ENCODE measurements at places on chromosomes 1 and 21.

GRCh38 chr1:29643281-29643680 lies 407.0 kb downstream of the PTPRU start:
- DNase-seq: no peak

GRCh38 chr1:29511436-29511835 lies 275.1 kb downstream of the PTPRU start:
- DNase-seq: no peak

GRCh38 chr21:36028127-36029069 lies 31.9 kb downstream of the SETD4 start:
- DNase-seq: peak; percentile 73

- no peak for DNase-seq
These were observed 9.0 kb downstream of the COL18A1 start for GRCh38 chr21:45413922-45414321.

DNA sequence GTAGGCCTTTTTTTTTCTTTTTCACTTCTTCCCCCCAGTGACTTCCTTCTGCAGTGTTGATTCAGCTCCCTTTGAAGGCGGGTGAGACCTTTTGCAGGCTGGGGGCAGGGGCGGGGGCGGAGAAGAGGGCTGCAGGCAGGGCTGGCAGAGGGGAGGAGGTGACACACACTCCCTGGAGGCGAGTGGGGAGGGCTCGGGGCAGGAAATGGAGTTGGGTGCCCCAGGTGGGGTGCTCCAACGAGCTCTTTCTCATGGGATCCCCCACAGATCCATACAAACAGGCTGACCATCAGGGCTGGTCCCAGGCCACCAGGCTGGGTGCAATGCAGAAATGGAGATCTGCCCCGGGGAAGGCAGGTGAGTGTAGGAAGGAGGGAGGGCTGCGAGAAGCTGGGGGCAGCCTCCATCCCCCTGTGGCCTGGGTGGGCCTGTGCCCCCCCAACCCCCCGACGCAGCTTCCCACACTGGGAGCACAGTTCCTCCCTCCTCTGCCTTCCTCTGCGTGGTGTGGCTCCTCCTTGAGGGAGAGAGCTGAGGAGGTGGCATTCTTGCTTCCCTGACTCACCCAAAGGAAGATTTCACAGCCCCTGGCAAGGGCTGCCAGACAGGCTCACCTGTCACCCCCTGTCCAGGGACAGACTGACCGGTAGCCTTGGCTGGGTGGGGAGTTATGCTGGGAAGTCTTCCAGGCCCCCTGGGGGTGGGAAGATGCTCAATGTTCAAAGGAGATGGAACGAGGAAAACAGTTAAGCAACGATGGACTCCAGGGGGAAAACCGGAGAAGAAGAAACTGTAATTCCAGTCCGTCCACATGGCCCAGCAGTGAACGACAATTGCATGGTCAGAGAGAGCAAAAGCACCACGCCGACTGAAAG lies 7.1 kb upstream of the ITGB2 start:
- peak; percentile 85 for DNase-seq

GRCh38 chr1:60149251-60149650 lies 75.7 kb upstream of the C1orf87 start:
- no peak for DNase-seq

GRCh38 chr21:39060485-39061083 lies 122.7 kb downstream of the PSMG1 start:
- DNase-seq: no peak

DNA sequence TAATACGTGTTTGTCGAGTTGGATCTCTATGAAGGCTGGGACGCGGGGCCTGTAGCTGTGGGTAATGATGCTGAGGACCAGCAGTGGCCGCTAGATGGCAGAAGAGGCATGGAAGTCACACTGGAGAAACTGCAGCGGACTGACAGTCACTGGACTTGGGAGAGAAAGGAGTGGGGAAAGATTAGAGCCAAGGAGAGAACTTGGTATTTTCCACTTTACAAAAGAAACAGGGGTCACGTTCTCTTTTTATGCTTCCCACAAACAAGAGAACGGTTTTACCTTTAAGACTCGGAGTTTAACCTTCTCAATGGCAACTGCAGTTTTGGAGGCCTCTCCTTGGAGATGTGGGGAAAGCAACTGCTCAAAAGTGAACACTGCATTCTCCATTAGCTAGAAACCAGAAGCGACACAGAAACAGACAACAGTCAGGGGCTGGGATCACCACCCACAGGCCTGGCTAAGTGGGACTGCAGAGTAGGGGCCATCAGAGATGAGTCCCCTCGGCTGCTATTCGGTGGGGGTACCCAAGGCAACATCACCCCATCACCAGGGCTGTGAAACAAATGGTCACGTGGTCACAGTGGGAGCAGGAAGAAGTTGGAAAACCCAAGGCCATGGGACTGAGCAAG lies 51.1 kb upstream of the EDEM3 start:
- peak; percentile 80 for DNase-seq

GRCh38 chr21:21230672-21231071 lies 232.5 kb downstream of the NCAM2 start:
- DNase-seq: no peak

DNA sequence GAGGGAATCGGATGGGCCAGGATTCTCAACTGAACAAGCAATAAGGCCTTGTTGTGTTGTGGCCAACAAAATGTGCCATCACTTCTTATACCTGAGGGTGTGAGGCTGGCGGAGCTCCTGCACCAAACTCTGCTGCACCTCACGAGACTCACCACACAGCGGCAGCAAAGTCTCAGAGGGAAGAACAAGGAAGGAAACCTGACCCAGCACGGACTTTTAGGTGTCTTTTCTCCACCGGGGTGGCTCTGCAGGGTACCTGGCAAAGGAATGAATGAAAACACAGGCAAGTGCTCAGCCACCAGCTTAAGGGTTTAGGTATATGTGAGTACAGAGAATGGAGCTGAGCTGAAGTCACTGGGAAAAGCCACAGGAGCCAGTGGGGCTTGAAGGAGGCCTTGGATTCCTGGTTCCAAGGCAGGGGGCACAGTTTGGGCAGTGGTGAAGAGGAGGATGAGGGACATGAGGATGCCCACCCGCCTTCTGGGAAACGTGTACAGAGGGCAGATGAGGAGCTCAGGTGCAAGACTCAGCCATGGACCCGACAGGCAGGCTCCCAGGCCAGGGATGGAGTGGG lies 31.1 kb upstream of the HSD3B1 start:
- peak; percentile 19 for DNase-seq

GRCh38 chr1:155678027-155678426 lies 10.5 kb downstream of the YY1AP1 start:
- no peak for DNase-seq

DNA sequence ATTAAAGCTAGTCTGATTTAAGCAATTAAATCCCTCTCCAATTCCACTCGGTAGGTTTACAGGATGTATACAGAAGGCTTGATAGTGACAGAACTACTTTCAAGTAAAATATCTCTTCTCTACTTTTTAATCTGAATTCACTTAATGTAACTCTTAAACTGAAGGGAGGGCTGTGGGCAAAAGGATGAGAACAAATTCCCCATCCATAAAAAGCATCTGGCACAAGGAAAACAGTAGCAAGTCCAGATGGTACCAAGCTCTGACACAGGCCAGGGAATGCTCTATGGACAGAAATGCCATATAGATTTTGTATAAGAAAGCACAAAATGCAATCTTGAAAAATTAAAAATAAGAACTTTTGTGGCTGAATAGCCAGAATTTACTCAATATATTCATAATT lies 53.1 kb upstream of the USH2A start:
- DNase-seq: no peak

DNA sequence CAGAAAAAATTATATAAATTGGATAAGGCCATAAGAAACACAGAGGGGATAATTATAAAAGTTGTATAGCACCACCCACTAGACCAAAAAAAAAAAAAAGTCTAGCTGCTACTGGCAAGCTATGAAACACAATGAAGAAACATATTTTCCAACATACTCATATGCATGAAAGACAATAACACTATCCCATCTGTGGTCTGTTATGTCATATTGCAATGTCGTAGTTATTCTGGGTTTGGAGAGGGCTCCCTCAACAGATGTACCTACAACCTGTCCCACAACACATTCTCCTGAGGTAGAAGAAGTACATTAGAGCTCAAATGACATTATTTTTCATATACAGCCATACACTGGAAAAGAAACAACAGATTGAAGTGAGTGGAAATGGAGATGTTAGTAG lies 517.6 kb upstream of the ADGRL4 start:
- no peak for DNase-seq

DNA sequence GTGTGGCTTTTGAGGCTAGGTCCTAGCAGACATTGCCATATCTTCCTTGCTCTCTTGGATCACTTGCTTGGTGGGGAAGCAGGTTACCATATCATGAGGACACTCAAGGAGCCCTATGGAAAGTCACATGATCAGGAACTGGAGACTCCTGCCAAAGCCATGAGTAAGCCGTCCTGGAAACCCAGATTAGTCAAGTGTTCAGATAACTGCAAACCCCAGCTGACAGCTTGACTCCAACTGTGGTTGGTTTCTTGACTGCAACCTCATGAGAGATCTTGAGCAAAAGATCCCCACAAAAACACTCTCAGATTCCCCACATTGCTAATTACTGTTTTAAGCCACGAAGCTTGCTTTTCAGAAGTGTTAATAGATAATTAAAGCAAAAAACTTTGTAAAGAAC lies 58.6 kb downstream of the CACNA1E start:
- DNase-seq: peak; percentile 1

- DNase-seq: peak; percentile 49
These were observed 5.1 kb downstream of the KCNJ15 start for GRCh38 chr21:38261851-38262250.
